Naive thymus-derived CD4-positive, alpha-beta T cell (primary cell): ENCODE measurements at places on chromosomes 1 and 21.

GRCh38 chr1:243267471-243267880, 11.6 kb downstream of the SDCCAG8 start:
- no peak for DNase-seq

DNA sequence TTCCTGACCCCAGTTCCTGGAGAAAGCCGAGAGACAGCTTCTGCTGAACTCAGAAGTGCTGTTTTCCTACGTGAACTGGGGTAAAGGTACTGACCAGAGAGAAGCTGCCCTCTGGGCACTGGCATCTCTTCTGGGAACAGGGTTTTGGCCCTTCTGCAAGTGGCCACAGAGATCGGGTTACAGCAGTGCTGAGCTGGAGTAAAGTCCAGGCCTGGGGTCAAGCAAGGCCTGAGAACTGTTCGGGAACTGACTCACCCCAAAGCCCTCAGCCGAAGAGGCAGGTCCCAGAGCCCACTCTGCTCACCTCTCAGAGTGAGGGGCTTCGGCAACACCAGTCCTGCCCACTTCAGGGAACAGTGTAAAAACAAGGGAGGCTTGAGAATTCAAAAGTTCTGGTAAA, 177.2 kb upstream of the RUNX1 start:
- no peak for DNase-seq

DNA sequence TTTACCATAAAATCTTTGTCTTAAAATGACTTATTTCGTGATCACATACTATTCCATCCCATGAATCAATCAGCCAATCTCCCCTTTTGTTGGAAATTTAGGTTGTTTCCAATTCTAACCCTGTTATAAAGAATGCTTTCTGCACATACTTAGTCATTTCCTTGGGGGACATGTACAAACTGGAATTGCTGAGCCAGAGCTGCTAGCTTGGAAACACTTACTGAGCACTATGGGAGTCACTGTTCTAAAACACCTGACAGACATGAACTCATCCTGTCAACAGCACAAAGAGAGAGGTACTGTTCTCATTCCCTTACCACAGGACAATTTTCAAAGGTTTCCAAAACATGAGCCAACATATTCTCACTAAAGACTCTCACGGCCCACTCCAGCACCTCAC, 32.1 kb downstream of the AK2 start:
- DNase-seq, result no peak

DNA sequence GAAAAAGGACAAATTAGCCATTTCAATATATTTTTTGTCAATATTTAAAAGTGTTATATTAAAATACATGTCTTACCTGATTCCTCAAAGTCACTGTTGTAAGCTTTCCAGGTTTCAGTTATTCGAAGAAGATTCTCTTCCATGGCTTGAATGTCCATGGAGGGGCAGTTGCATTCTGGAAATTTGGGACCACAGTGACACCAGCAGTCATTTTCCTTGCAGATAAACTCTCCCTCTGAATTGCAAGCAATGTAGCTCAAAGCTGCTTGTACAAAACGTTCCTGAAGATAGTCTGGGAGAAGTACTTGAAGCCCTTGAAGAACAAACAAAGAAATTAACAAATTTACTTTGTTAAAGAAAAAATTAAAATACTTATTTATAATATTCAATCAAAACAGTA, 251.7 kb downstream of the BRINP3 start:
- no peak for DNase-seq

DNA sequence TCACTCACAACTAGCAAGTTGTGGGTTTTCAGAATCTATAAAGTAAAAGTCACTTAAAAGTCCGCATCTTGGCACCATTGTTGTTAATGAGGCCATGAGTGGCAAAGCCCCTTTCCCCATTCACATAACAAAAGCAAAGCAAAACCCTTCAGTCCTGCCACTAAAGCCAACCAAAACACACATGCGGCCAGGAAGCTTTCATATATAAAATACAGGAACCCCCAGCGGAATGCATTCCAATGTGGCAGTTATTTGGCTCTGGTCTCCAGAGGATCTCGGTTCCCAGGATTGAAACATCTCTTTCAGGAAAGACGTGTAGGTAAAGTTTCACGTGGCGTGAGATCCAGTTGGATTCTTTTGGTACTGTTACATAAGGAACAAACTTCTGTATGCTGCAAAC, 2.5 kb upstream of the LBR start:
- DNase-seq, result no peak
